ENCODE measurements at places on chromosomes 6 and 20.

- no peak for DNase-seq
These were observed 36.8 kb downstream of the HDAC2 start for GRCh38 chr6:113934101-113934500.

DNA sequence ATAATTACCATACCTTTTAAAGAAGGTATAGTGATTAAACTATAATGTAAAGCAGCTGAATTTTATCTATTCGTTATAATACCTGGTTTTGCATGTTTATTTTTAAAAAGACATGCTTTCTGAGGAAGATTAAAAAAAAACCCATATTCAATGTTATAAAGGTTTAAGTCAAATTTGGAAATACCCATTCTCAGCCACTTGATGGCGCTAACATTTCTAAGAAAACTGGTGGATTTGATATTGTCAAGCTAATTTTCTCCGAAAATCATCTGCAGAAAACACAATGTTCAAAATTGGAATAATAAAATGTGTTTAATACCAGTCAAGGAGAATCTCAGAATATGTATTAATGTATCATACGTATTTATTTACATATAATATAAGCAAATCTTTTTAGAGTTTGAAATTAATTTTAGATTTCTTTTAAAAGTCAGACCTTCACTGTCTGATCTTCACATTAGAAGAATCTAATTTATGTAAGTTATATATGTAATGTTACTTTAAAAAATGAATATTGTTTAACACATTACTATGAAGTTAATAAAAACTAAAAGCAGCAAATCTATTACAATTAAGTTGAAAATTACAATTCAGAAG lies 35.0 kb downstream of the SHPRH start:
- peak; percentile 45 for DNase-seq

- no peak for DNase-seq
These were observed 105.1 kb upstream of the PRL start for GRCh38 chr6:22401932-22402331.

DNA sequence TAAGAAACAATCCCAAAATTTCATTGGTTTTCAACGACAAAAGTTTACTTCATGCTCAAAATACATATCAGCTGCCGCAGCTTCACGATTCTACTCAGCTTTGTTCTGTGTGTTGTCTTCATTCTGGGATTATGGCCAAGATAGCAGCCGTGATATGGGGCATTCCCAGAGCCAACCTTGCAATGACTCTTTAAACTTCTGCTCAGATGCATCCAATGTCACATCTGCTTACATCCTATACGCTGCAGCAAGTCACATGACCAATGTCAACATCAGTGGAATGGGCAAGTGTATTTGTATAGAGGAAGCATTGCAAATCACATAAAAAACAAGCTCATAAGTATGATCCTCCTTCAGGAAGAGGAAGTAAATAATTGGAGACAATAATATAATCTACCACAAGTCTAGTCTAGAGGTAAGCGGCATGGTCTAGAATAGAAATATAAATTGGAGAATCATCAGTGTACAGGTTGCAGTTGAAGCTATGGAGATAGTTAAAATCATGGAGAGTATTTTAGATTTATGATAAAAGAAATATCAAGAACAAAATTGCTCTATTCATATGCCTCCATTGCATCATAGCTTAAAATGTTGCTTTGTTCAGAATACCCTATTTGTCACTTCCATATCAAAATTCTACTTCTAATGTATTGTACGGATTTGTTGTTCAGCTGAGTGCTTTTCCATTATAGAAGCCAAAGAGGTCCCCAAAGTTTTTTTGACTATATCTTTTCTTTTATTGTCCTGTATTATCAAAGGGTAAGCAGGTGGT lies 7.2 kb upstream of the C6orf141 start:
- DNase-seq, result no peak

DNA sequence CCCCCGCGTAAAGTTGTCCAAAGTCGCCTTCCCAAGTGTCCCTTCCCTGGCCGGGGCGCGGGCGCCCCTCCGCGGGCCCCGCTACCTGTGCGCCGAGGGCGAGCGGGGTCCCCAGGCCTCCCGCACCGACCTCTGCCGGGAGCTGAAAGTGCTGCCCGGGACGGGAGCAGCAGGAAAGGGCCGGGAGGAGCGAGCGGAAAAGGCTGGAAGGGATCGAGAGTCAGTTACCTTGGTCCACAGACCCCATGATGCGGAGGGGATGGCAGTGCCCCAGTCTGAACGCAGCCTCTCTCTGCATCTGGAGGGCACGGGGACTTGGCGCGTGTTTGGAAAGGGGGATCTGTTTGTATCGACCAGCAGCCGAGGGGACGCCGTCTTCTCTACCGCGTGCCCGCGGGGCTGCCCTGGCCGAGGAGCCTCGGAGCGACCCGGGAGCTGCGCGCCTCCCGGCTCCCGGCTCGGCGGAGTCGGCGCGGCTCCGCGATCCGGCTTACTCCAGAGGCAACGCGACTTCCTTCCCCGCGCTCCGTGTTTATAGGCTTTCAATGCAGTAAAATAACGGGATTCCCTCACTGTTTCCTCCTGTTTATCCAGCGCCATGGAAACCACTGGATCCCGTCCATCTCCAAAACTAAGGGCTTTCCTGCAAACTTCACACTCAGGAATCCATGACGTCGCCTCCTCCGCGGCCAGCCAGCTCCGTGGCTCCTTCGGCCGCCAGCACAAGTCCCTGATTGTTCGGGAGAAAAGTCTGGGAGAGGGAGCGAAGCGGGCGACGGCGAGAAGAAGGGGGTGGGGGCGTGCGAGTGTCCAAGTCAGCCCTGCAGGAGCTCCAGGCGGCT lies 20.0 kb upstream of the NFATC2 start:
- peak; percentile 94 for DNase-seq

DNA sequence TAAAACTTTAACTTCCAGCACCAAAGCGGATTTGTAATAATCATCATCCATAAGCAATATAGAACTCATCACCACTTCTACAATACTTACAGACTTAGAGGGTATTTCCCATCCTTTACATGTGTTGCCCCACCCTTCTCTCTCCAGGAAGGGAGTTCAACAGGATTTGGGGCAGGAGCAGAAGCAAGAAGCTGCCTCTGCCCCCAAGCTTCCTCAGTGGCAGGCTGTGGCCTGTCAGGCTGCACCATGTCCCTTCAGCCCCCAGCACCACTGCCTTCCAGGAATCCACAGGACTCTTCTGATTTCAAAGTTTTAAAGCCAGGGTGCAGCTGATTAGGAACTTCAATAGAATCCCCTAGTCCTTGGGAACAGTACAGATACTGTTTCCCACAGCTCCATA lies 36.7 kb upstream of the MCM9 start:
- no peak for DNase-seq

DNA sequence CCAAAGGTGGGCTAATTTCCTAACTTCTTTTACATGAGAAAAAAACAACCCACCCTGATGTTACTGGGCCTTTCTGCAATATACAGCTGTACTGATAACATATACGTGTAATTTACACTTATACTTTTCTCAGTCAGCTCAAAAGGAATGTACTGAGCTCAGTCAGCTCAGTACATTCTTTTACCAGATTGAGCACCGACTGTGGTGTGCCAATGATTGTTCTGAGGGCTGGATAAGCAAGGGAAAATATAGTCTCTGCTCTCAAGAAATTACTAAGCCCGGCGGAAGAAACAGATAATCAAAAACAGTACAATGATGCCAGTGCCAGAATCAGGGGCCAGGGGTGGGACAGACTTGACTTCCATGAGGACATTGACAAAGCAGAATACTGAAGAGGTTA lies 10.0 kb upstream of the BLOC1S5 start:
- DNase-seq, result peak; percentile 9

DNA sequence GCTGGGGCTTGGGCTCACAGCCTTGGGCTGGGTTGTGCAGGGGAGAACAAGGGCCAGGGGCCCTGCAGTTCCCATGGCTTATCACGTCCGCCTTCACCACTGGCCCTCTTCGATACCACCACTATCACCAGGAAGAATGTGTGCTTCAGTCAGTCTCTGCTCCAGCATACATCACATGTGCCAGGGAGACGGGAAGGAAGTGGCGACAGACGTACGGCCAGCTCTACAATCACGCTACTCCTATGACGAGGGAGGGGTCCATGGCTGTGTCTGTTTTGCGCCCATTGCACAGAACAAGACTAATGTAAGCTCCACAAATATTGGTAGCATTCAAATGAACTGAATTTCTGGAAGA lies 72.1 kb downstream of the TRAM2 start:
- DNase-seq, result no peak

DNA sequence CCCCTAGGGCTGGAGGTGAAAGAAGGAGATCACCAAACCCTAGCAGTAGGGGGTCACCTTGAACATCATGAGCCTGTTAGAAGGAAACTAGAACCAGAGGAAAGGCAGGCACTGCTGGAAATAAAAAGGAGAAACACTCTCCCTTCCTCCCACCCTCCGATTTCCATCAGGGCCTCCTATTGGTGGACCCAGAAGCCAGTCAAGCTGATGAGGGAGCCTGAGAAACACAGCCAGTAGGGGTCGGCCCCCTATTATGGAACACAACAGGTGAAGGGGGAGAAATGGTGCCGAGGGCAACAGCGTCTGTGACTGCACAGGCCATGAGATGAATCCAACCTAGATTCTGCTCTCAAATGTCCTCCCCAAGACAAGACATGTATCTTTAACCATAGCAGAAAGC lies 156.1 kb upstream of the LRFN2 start:
- no peak for DNase-seq

- DNase-seq, result no peak
These were observed 247.9 kb downstream of the ZNF217 start for GRCh38 chr20:53345536-53346334.

GRCh38 chr6:118509009-118509617 lies 39.0 kb upstream of the PLN start:
- no peak for DNase-seq

- no peak for DNase-seq
These were observed 543.6 kb upstream of the CITED2 start for GRCh38 chr6:139917951-139918630.

- peak; percentile 55 for DNase-seq
These were observed 100.6 kb downstream of the KCNB1 start for GRCh38 chr20:49381558-49382493.

DNA sequence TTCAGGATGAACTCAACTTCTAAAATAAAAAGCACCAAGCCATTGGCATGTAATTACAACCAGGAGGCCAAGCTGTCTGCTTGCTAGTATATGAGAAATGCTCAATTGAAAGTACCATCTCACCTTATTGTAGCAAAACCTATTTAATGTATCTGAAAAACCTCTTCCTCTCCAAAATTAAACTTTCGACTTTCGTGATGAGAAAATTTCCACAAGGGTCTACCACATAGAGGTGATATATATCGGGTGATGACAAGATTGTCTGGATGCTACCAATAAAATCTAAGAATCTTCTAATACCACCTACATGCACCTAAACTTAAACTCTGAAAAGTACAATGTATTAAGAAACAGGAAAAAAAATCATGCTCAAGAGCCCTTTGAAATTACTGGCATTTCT lies 74.2 kb downstream of the ATXN1 start:
- no peak for DNase-seq
